ENCODE measurements at places on chromosomes 4 and X.
A peak's percentile ranks its signal among the peaks of the same experiment; 100 is the strongest.

- DNase-seq, result no peak
- no peaks in the 10 kb centered on the region for H3K27me3 ChIP-seq
- H3K4me1 ChIP-seq, result no peaks in the 10 kb centered on the region
- H3K36me3 ChIP-seq, result peaks cover 24% of the 10 kb centered on the region
These were observed 15.0 kb downstream of the C4orf33 start for GRCh38 chr4:129110931-129111330.

- no peak overlapping the region for H3K4me3 ChIP-seq
- H3K36me3 ChIP-seq, result no peaks in the 10 kb centered on the region
- H3K27me3 ChIP-seq, result no peaks in the 10 kb centered on the region
- H3K4me1 ChIP-seq, result peaks cover 5% of the 10 kb centered on the region
- peak overlapping the region; percentile 72 for H3K27ac ChIP-seq
- DNase-seq, result no peak
These were observed 19.8 kb upstream of the TMLHE start for GRCh38 chrX:155632431-155633100.

DNA sequence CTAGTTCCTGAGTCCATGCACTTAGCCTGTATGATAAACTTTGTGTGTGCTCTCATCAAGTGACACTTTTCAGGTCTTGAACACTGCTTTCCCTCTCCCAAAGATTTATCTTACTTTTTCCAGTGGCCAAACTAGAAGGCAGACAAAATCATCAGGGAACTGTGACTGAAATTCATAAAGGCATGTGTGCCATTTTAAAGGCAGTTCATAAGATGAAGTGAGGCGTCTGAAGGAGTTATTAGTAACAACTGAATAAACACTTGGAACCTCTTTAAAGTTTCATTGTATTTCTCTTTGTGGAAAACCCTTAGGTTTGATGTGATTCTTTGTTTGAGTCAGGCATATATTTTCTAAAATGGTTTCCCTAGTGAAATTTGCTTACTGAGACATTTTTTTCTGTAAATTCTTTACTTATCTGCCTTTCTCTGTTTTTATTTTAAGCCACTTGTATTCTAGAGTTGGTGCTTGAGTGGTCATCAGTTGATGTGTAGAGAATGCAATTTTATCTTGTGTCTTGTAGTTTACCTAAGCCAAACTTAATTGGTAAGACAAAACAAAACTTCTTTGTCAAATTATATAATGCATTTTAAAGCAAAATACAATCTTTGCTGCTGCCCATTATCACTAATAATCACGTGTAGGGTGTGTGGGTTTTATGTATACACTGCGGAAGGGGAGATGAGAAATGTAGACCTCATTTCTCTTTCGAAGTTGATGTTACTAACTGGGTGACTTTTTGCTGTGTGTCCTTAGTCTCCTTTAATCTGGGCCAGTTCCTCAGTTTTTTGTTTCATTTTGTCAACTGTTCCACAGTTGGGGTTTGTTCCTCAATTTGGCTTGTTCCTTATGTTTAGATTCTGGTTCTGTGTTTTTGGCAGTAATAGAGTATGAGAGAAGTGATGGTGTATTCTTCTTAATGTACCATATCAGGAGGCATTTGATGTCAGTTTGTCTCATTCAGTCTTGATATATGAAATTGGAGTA is 56.8 kb downstream of the RBPJ start:
- DNase-seq, result no peak
- no peak overlapping the region for H3K27ac ChIP-seq
- H3K36me3 ChIP-seq, result no peaks in the 10 kb centered on the region
- peaks cover 8% of the 10 kb centered on the region for H3K27me3 ChIP-seq

DNA sequence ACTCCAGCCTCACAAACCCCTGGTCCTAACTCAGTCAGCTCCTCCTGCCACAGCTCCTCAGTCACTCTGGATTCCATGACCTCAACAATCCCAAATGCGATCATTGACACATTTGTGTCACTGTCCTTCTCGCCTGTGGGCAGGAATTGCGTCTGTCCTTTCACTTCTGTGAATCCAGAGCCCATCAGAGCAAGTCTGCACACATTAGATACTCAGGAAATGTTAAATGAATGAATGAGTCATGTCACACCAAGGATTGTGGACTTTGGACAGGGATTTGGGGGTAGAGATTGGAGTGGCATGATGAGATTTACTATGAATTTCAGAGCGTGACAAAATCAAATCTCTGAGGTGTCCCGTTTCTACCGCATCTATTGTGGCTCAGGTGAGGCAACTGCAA is 11.8 kb upstream of the CLDN24 start:
- peaks cover 18% of the 10 kb centered on the region for H3K4me1 ChIP-seq
- no peak overlapping the region for H3K27ac ChIP-seq
- no peak for DNase-seq
- peaks cover 2% of the 10 kb centered on the region for H3K27me3 ChIP-seq

- H3K27me3 ChIP-seq, result peaks cover 19% of the 10 kb centered on the region
- no peaks in the 10 kb centered on the region for H3K36me3 ChIP-seq
- peaks cover 21% of the 10 kb centered on the region for H3K4me1 ChIP-seq
- H3K27ac ChIP-seq, result no peak within 1 kb of the TSS
- H3K4me3 ChIP-seq, result peak within 1 kb of the TSS; percentile 31
These were observed at the start of gene HHIP for GRCh38 chr4:144645631-144646522. TSS of gene HHIP (plus strand) at chr4:144646156. CDS start at chr4:144646676, 520 bp downstream.

GRCh38 chr4:161828061-161828460 is 335.7 kb downstream of the FSTL5 start:
- no peak overlapping the region for H3K4me3 ChIP-seq
- H3K27ac ChIP-seq, result no peak overlapping the region
- no peak for DNase-seq
- no peaks in the 10 kb centered on the region for H3K27me3 ChIP-seq

DNA sequence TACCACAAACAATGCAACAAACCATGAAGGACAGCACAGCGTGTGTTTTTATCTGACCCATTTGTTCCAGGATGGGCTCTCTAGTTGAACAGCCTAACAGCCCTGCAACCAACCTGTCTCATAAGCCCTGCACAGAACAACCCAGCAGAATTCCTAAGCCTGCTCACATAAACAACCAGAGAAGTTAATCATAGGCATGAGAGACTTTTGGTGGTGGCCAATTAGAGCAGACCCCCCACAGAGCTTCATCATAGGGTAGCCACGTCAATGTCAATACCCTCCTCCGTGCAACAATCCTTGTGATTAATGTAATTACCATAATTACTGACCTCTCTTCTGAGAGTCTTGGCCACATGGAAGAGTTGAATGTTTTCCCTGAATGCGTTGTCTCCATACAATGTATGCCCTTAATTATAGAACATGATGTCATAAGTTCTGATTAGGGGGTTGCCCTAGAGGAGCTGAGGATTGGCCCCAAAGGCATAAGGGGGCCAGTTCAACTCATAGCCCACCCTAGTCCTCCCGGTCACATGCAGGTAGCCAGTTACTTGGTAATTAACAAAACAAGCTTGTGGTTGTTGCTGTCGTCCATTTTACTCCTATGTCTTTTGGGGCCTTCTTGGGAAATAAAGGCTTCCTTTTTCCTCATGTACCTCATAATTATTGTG is 92.7 kb downstream of the SYNPO2 start:
- no peaks in the 10 kb centered on the region for H3K27me3 ChIP-seq
- H3K4me1 ChIP-seq, result no peaks in the 10 kb centered on the region
- no peak for DNase-seq
- H3K36me3 ChIP-seq, result no peaks in the 10 kb centered on the region
- no peak overlapping the region for H3K27ac ChIP-seq

- H3K4me1 ChIP-seq, result peaks cover 16% of the 10 kb centered on the region
- H3K36me3 ChIP-seq, result no peaks in the 10 kb centered on the region
- no peaks in the 10 kb centered on the region for H3K27me3 ChIP-seq
- peak; percentile 55 for DNase-seq
- H3K27ac ChIP-seq, result peak overlapping the region; percentile 64
- H3K4me3 ChIP-seq, result peak overlapping the region; percentile 51
These were observed 994 bp downstream of the GALNT7 start for GRCh38 chr4:173169428-173170181.

- H3K27ac ChIP-seq, result no peak overlapping the region
- peaks cover 13% of the 10 kb centered on the region for H3K4me1 ChIP-seq
- H3K4me3 ChIP-seq, result no peak overlapping the region
- DNase-seq, result no peak
- no peaks in the 10 kb centered on the region for H3K36me3 ChIP-seq
These were observed 47.9 kb downstream of the STARD8 start for GRCh38 chrX:68695206-68695845.

- no peaks in the 10 kb centered on the region for H3K4me1 ChIP-seq
- peak; percentile 74 for DNase-seq
- H3K27ac ChIP-seq, result no peak overlapping the region
- H3K27me3 ChIP-seq, result no peaks in the 10 kb centered on the region
- H3K4me3 ChIP-seq, result no peak overlapping the region
- H3K36me3 ChIP-seq, result no peaks in the 10 kb centered on the region
These were observed 85.5 kb downstream of the CT47B1 start for GRCh38 chrX:120790118-120790517.

- peaks cover 10% of the 10 kb centered on the region for H3K36me3 ChIP-seq
- no peak overlapping the region for H3K27ac ChIP-seq
- H3K4me1 ChIP-seq, result peaks cover 12% of the 10 kb centered on the region
- DNase-seq, result peak; percentile 85
These were observed 2.5 kb downstream of the COQ2 start for GRCh38 chr4:83282049-83282535.

- no peaks in the 10 kb centered on the region for H3K4me1 ChIP-seq
- no peaks in the 10 kb centered on the region for H3K27me3 ChIP-seq
These were observed 28.4 kb downstream of the LEF1 start for GRCh38 chr4:108140328-108140727.

- H3K27ac ChIP-seq, result no peak overlapping the region
- no peak overlapping the region for H3K4me3 ChIP-seq
- H3K27me3 ChIP-seq, result no peaks in the 10 kb centered on the region
These were observed 69.6 kb upstream of the MTNR1A start for GRCh38 chr4:186624951-186625350.

DNA sequence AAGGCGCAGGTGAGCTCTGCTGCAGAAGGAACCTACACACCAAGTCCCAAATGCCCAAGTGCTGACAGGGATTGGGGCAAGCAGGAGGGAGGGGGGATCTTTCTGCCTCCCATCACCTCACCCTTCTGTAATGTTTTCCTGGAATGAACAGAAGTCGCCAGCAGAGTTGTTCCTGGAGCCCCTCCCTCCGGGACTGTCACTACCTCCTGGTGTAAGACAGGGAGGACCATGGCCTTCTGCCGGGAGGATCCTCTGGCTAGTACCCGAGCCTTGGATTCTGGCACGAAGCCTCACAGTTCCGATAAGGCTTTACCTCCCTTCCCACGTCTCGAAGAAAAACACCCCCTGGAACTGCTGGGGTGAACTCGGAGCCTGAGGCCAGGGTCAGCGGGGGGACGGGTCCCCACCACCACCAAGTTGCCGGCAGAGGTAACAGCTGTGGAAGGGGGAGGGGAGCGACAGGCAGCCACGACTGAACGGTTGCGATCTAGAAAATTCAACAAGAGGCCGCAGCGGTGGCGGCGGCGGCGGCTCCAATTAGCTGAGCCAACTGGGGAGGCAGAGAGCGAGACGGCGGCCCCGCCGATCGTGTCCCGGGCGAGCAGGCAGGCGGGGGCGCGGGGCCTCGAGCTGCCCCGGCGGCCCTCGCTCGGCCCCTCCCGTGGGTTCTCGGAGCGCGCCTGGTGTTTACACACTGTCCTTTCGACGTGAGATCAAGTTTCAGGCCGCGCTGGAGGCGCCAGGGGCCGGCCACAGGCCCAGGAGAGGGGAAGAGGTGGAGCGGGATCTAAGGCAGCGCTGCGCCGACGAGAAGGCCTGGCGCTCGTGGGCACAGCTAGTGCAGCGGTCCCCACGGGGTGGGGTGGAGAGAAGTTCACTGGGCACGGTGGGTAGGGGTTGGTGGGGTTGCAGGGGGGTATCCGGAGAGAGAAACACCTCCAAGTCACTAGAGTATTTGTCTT is 53.7 kb upstream of the BCOR start:
- no peak overlapping the region for H3K27ac ChIP-seq
- DNase-seq, result no peak
- H3K4me3 ChIP-seq, result no peak overlapping the region
- no peaks in the 10 kb centered on the region for H3K36me3 ChIP-seq
- H3K27me3 ChIP-seq, result peaks cover 14% of the 10 kb centered on the region

DNA sequence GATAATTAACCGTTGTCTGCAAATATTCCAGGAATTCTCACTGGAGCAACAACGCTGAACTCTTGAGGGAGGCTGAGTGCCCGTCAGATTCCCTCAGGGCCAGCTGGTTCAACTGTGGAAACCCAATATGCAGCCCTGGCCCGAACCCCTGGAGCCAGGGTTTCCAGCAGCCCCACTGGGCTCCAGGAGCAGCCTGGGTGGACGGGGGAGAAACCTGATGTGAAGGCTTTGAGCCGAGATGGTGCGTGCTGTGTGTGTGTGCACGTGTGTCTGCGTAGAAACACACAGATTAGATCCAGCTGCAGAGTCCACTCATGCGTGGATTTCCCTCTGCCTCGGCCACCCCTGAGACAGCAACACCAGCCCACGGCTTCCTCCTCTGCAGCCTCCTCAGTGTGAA is 19.4 kb upstream of the SLC25A6 start:
- peaks cover 28% of the 10 kb centered on the region for H3K36me3 ChIP-seq
- H3K4me1 ChIP-seq, result no peaks in the 10 kb centered on the region
- no peak overlapping the region for H3K27ac ChIP-seq
- no peak for DNase-seq
- no peak overlapping the region for H3K4me3 ChIP-seq
